ENCODE measurements at places on chromosomes 6 and 20.

GRCh38 chr6:128836761-128837160 is 46.2 kb upstream of the LAMA2 start:
- DNase-seq, result no peak

- DNase-seq, result no peak
These were observed 367.7 kb downstream of the ARHGAP18 start for GRCh38 chr6:129342243-129342642.

- DNase-seq, result no peak
These were observed 60.4 kb upstream of the RSPO3 start for GRCh38 chr6:127058027-127058426.

DNA sequence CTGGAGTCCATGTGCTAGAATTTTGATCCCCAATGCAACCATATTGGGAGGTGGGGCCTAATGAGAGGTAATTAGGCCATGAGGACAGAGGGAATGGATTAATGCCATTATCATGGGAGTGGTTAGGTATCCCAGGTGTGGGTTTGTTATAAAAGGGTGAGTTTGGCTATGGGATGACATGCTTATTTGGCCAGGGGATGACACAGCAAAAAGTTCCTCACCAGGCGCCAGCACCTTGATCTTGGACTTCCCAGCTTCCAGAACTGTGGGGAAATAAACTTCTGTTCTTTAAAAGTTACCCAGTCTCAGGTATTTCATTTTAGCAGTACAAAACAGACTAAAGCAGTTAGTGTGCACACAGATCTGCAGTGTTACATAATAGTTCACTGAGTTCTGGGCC is 84.1 kb downstream of the ADGB start:
- no peak for DNase-seq

- DNase-seq, result no peak
These were observed 36.4 kb upstream of the RNF144B start for GRCh38 chr6:18350712-18351111.

DNA sequence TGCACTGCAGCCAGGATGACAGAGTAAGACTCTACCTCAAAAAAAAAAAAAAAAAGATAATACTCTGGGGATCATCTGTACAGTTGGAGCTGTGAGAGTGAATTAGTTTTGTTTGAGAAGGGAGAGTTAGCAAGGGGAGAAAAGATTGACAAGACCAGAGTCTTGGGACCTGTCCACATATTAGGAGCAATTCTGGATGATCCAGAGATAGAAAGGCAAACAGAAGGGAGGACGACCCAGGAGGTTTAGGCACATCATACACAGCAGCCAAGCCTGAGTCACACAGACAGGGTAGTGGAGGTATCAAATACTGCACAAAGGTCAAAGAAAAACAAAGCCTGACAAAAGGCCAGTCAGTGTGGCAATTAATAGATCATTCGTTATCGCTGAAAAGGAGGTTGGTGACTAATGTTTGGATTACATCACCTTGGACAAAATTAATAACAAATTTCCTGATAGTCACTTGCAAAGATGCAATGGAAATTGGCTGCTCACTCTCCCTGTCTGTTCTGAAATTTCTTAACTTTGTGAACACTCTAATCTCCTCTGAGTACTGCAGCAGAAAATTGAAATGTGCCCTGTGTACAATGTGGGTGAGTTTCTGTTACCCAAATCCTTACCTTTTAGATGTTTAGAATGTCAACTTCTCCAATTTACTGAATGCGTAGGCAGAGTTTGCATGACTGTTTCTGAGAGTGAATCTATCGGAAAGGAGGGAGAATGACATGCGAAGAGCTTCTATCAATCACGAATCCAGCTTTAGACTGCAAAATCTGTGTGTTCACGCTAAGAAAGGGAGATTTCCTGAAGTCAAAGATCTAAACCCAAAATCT is 105.4 kb downstream of the TSHZ2 start:
- no peak for DNase-seq
